ENCODE measurements at places on chromosomes 6 and 20. TPM values are rescaled to one million over a fixed set of nuclear protein-coding genes. Genes with fewer than 3 reads are reported as not detected.

GRCh38 chr20:32972181-32973076 is 31.8 kb downstream of the SUN5 start:
- DNase-seq, result peak; percentile 72

DNA sequence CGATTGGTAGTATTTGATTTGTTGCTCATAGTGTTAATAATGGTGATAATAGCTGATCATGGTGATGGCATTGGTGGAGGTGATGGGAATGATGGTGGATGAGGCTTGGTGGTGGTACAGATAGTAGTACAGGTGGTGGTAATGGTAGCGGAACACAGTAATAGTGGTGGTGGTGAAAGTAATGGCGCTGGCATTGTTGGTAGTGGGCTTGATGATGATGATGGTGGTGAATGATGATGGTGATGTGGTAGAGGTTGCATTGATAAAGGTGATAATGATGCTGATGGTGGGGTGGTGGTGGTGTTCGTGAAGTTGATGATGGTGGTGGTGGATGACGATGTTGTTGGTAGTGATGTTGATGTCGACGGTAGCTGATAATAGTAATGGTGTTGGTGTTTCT is 24.6 kb upstream of the CLIC5 start:
- no peak for DNase-seq

DNA sequence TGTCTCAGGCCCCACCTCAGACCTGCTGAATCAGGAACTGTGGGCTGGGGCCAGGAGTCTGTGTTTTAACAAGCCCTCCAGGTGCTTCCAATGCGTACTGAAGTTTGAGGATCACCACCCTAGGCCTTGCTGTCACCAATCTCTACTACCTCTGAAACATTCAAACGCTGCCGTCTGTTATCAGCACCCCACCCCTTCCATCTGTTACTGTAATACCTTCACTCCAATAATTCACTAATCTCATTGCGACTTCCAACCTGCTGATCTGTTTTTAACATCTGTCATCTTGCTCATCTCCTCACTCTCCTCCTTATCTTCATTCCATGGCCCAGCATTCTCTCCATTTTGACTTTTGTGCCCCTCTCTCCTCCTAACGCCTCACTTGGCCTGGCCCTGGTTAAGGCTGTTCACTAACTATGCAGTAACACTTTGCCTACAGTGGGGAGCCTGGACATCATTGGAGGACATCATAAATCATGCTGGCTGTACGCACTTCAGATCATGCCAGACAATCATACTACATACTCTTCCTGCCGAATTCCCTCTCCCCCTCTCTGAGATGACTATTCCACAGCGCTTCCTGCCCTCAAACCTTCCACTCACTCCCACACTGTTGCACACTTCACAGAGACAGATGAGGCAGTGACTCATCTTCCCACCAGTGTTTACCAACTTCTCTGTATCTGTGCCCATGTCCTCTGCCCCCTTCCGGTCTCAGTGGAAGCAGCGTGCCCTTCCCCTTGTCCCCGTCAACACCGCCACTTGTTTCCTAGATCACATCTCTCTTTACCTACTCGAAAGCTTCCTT is 3.0 kb upstream of the GUCA1B start:
- DNase-seq, result no peak

- peak; percentile 91 for DNase-seq
Measured at GRCh38 chr20:41137614-41138474, 501 bp downstream of the PLCG1 start.

DNA sequence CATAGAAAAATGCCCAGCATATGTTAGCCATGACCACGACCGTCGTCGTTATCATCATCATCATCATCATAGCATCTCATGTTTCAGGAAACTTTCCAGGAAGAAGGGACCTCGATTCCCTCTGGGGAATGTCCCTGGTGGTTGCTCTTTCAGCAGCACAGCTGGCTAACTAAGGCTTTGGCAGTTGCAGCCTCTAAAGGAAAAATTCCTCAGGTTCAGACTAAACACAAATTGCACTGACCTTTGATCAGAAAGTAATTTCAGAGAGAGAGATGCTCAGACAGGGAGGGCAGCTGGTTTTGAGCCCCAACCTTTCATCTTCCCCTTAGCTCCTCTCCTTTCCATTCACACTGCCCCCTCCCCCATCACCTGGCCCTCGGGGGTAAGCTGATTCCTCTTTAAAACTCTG is 5.6 kb upstream of the CFB start:
- DNase-seq, result no peak

- no peak for DNase-seq
Measured at GRCh38 chr6:13024616-13025015, 303.7 kb downstream of the TBC1D7 start.

DNA sequence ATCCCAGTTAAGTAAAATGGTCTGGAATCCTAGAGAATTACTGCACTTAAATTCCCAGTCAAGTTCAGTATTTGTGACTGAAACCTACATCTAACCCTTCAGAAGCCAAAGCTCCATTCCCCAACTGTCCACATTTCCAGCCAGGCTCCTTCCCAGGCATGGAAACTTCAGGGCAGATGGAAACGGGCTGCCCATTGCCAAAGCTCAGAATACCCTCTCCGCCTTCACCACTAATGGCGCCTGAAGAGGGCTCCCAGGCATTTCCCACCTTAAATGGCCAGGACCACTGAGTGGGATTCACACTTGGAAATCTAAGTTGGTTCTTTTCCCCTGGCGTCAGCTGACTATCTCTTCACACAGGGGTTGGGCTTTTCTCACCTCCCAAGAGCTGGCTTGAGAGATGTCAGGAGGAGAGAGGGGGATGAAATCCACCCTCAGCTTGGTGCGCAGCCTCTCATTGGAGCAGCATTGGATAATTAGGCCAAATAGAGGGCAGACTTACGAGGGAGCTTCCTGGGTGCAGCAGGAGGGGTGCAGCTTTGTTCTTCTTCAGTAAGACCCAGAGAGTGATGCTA is 82.9 kb downstream of the ANKRD60 start:
- no peak for DNase-seq

GRCh38 chr6:7992002-7992815 is 72.0 kb downstream of the BLOC1S5 start:
- DNase-seq, result no peak

GRCh38 chr6:148830614-148831013 is 83.8 kb downstream of the UST start:
- DNase-seq, result no peak

- no peak for DNase-seq
Measured at GRCh38 chr20:14860410-14860814, 523.0 kb upstream of the FLRT3 start.

DNA sequence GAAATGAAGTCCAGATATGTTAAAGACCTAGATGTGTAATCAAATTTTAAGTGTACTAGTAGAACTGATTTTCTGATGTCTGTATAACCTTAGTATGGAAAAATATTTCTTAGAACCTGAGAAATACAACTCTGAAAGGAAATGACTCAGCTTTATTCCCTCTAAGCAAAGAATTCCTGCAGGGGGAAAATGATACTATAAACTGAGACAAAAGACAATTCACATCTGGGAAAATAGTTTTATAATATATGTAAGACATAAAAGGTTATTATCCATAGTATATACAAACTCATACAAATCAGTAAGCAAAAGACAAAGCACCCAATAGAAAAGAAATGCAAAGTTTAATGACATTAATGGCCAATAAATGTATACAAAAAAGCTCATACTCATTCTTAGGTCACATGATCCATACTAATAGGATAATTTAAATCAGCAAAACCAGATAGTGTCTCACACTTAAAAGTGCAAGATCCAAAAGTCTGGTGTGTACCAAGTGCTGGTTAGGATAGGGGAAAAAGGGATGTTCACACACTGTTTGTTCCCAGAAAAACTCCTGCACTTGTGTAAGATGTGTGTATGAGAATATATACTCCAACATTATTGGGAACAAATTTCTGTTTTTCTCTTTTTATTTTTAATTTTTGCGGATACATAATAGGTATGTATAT is 22.6 kb downstream of the RNF217 start:
- no peak for DNase-seq

GRCh38 chr20:1108437-1108920 is 9.9 kb upstream of the PSMF1 start:
- peak; percentile 82 for DNase-seq

GRCh38 chr6:106569428-106569827 is 59.9 kb downstream of the RTN4IP1 start:
- no peak for DNase-seq

DNA sequence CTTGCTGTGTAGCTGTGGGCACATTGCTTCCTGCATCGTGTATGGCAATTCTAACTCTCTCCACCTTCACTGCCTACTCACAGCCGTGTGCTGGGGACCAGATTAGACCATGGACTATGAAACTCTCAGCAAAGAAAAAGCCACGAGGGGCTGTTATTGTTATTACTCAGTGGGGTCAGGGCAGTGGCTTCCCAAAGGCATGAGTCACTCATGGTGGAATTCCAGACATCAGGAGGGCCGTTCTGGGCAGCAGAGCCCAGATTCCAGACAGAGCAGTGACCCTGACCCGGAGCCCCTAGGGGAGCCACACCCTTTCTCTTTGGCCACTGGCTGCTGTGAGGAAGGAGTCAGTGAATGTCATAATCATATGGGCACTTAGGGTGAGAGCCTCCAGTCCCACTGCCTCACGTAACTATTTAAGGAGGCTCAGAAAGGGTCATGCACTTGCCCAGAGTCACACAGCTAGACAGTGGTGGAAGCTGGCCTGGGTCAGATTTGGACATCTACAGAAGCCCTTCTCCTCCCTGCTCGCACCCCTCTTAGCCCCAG is 22.2 kb upstream of the CCN5 start:
- peak; percentile 95 for DNase-seq

- DNase-seq, result no peak
Measured at GRCh38 chr6:14943116-14943515, 302.8 kb upstream of the JARID2 start.

DNA sequence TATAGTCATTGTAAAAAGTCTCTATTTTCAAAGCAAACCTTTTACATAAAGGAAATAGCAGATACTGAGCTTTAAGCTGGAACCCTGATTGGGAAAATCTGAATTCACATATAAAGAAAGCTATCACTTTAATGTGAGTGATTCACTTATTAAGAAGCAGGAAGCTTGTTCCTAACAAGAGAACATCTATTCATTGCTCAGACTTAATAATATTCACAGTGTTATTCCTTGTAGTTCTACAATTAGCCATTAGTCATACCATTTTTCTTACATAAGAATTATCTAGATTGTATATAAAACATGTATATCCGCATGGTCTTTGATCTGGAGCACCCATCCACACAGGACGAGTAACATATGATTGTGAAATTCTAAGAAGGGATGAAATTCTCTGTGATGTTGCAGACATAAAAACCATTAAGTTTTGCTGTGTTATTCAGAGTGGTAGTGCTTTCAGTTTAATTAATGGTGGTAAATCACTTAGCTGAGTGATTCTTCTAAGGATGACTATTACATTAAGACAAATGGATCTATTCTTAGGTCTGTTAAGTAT is 71.1 kb upstream of the FOXQ1 start:
- no peak for DNase-seq

GRCh38 chr6:157172231-157172701 is 151.1 kb downstream of the TMEM242 start:
- DNase-seq, result no peak

DNA sequence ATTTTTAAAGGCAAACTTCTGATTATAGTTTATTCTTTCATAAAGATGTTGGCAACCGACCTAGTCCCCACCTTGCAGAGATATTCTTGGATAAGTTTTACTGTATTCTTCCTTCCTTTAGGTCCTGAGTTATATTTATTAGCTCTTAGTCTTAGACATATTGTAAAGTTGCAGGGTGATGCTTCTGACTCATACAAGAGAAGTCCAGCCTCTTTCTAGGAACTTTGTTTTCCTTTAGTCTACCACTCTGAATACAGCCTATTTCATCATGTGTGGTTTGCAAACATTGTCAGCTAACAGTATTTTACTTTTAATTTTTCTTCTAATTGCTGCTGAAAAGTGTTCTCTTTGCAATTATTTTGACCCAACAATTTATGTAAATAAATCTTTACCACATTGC is 686.7 kb downstream of the COL12A1 start:
- DNase-seq, result no peak

DNA sequence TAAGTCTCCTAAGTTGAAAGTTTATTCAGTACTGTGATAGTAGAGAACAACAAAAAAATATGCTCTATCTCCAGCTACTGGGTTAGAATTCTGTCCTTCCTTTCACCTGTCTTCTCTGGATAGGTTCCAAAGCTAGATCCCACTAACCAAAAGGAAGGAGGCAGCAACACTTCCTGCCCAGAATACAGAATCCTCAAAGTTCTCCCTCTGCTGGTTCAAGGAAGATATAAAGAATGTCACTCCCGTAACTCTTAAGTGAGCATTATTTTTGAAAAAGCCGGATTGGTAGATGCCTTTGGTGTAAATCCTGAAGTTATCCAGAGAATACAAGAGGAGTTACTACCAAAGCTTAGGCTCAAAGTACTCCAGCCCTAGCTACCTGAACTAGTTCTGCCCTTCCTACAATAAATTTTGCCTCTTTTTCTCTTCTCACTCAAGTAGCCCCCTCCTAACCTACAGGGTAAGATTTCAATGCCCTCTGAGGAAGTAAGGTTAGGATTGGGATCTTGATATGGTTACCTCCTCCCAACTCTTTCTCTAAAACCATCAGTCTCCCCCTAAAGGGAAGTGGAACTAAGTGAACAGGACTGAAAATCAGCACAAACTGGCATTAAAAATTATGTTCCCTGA is 26.0 kb upstream of the CRIP3 start:
- no peak for DNase-seq

GRCh38 chr20:40741507-40742106 is 52.6 kb upstream of the MAFB start:
- no peak for DNase-seq

- DNase-seq, result no peak
Measured at GRCh38 chr6:138970856-138971425, 17.1 kb downstream of the REPS1 start.

DNA sequence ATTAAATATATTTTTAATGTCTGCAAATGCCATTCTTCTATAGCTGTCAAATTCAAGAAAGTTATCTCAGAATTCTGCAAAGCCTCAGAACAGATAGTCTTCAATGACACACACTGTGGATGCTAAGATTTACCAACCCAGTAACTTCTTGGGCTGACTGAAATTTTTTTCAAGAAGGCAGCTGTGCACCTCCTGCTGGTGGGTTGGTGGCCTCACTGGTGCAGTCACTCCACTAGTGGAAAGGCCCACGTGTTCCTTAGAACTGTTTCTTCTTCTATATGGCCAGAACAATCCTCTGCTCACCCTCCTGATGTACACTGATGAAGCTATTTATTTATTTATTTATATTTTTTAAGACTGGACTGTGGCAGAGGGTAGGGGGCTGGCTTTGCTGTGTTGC is 28.1 kb upstream of the MTCL3 start:
- no peak for DNase-seq

- DNase-seq, result no peak
Measured at GRCh38 chr20:2114990-2115681, 13.5 kb downstream of the STK35 start.

The CITED2 gene
- total RNA-seq, result 85.4 TPM

The BMP7 gene
- not detected for total RNA-seq

The DYNLT2 gene
- 1.1 TPM for total RNA-seq

The CPNE1 gene
- total RNA-seq, result 122 TPM

The GRIK2 gene
- 1.7 TPM for total RNA-seq

The RSPO4 gene
- total RNA-seq, result 0.24 TPM

The GPR6 gene
- total RNA-seq, result not detected

The MEI4 gene
- total RNA-seq, result 0.09 TPM

The LCA5 gene
- 7.1 TPM for total RNA-seq

The LY86 gene
- 1.5 TPM for total RNA-seq

The SNAP91 gene
- total RNA-seq, result 4.0 TPM

The DEFB127 gene
- total RNA-seq, result not detected

The ARG1 gene
- total RNA-seq, result 1.8 TPM

The OR2H1 gene
- total RNA-seq, result not detected

The TRAPPC3L gene
- 0.33 TPM for total RNA-seq

The PTCHD4 gene
- total RNA-seq, result 1.2 TPM
